Activated T-helper 1 cell treated with anti-CD3 and anti-CD28 coated beads, Interleukin-2, amount 50 U/mL, for 16 hours (primary cell): ENCODE measurements at places on chromosomes 6 and 20.

- DNase-seq = no peak
Observed at GRCh38 chr6:167580619-167580911, 246.1 kb upstream of the AFDN start.

DNA sequence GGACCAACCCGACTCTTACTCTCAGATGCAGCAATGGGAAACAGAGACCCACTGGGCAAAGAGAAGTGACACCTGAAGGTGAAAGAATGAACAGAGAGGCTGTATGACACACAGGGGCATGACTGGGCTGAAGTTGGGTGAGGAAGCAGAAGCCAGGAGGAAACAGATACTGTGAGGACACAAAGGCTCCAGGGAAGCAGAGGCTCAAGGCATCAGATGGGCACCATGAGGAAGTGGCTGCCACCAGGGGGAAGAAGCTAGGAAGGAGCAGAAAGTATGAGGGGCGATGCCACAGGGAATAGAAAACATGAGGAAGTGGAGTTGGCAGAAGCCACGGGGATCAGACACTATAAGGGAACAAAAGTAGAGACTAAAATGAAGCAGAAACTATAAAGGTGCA, 30.9 kb upstream of the OCSTAMP start:
- no peak for DNase-seq

DNA sequence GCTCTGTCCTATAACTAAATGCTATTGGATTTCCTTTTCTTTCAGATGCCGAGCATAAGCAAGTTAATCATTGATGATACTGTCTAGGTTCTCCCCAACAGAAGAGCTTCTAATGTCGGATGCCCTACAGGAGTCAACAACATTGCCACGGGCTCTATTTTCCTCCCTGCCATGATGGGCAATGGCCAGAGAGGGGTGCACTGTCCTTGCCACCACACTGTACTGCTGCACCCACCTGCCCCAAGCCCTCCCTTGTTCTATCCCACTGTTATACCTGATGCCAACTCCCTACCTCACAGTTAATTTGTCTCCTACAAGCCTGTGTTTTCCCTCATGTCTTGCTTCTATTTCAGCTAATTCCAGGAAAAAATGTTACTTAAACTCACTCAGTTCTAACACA, 773.6 kb upstream of the CHD6 start:
- DNase-seq = no peak

DNA sequence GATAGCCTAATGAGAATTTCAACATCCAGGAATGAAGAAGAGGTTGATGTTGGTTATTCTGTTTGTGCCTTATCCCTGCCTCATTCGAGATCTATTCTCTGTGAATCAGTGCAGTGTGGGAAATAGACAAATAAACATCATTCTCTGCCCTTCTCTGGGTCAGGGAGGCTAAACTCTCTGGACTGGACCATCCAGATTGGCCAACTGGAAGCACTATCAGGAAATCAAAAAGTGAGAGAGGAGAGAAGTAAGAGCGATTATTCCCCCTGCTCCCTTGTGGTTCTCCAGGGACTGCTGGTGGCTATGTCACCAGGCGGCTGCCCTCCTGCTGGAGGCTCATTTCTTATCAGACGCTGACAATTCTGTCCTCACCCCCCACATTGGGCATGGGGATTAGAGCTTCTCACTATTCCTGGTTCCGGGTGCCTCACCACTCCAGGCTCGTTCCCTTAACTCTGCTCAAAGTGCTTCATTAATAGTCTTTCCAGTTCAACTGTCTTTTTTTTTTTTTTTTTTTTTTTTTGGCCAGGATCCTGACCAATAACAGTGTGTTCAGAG, 201.7 kb upstream of the RREB1 start:
- DNase-seq = no peak

DNA sequence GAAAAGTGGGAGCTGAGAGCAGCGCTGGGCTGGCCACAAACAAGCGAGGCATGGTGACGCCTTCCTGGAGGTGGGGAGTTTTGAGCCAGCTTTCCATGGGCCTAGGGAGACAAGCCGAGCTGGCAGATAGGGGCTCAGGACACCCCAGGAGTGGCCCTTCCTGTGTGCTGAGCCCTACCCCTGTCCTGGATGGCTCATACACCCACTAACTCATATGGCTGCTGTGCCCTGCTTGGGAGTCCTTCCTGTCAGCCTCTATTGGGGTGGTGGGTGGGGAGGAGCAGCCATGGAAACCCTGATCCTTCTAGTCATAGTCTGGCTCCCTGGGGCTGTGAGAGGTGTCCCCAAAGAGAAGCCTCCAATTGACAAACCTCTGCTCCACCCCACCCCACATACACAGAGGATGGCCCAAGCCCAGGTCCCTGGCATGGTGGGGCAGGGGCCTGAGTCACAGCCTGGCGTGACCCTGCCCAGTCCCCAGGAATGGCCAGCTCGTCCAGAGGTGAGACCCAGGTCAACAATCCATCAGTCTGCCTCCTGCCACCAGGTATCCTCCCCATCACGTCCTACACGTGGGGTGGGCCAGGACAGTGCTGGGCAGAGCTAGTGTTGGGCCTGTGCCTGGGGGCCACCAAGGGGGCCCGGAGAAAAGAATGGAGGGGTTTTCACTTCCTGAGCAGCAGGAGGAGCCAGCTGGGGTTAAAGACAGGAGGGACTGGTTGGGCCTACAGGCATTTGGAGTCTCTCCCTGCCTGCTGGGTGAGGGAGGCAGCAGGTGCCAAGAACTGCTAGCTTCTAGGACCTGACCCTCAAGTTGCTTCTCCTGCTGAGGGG, 52.2 kb downstream of the MRPL14 start:
- no peak for DNase-seq

GRCh38 chr20:20759132-20759531, 46.7 kb upstream of the RALGAPA2 start:
- DNase-seq = no peak
